ENCODE measurements at places on chromosomes 3 and 15.

DNA sequence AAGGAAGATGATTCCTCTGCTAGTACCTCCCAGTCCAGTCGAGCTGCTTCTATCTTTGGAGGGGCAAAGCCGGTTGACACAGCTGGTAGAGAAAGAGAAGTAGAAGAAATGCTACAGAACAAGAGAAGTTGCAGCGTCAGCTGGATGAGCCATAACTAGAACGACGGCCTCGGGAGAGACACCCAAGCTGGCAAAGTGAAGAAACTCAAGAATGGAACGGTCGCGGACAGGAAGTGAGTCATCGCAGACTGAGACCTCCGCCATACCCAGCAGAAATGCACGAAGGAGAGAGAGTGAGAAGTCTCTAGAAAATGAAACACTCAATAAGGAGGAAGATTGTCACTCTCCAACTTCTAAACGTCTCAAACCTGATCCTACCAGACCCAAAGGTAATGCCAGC lies 19.0 kb upstream of the PARP14 start:
- no peak for DNase-seq

GRCh38 chr3:129365296-129366136 lies 62.9 kb downstream of the EFCAB12 start:
- DNase-seq = no peak

- DNase-seq = no peak
These were observed 13.4 kb downstream of the SEMA7A start for GRCh38 chr15:74420193-74420905.

- no peak for DNase-seq
These were observed 94.3 kb upstream of the CBLB start for GRCh38 chr3:105963161-105963560.

GRCh38 chr3:150828997-150829396 lies 66.0 kb upstream of the SIAH2 start:
- no peak for DNase-seq

- no peak for DNase-seq
These were observed 625 bp upstream of the RBM15B start for GRCh38 chr3:51390246-51391074.

DNA sequence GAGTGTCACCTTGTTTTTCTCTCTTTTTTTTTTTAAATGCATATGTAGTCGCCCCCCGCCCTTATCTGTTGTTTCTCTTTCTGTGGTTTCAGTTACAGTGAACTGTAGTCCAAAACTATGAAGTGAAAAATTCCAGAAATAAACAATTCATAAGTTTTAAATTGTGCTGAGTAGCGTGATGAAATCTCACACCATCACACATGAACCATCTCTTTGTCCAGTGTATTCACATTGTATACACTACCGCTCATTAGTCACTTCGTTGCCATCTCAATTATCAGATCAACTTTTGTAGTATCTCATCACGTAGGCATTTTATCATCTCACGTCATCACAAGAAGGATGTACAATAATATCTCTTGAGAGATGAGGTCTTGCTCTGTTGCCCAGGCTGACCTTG lies 62.5 kb upstream of the MLF1 start:
- DNase-seq = no peak

- no peak for DNase-seq
These were observed 6.7 kb downstream of the TADA3 start for GRCh38 chr3:9785602-9786001.

GRCh38 chr15:62730825-62731224 lies 311.7 kb upstream of the TPM1 start:
- DNase-seq = no peak

GRCh38 chr15:38193496-38193895 lies 59.1 kb upstream of the SPRED1 start:
- no peak for DNase-seq

- no peak for DNase-seq
These were observed 41.3 kb downstream of the MEIS2 start for GRCh38 chr15:37059086-37059485.

GRCh38 chr3:131174752-131175151 lies 148.1 kb downstream of the NEK11 start:
- DNase-seq = no peak

- no peak for DNase-seq
These were observed 27.0 kb upstream of the DENND4A start for GRCh38 chr15:65818927-65819562.

- no peak for DNase-seq
These were observed 12.2 kb upstream of the VIPR1 start for GRCh38 chr3:42490243-42490642.

DNA sequence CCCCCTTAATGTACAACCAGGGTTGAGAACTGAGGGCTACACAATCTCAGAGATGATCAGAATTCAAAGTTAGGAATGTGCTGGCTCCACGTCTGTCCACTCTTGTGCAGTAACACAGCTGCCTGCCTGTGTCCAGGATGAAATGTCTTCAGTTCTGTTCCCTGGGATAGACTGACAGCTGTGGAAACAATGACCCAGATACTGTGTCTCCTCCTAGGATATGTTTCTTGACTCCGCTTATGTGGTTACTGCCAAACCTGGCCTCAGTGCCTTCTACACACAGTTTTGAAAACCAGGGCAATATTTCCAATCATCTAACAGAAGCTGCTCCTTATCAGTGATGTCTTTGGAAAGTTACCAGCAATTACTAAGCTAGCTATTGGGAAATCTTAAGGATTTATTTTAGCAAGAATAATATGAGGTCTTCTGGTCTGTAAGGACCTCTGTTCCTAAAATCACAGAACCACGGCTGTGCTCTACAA lies 67.6 kb downstream of the NOX5 start:
- DNase-seq = no peak

DNA sequence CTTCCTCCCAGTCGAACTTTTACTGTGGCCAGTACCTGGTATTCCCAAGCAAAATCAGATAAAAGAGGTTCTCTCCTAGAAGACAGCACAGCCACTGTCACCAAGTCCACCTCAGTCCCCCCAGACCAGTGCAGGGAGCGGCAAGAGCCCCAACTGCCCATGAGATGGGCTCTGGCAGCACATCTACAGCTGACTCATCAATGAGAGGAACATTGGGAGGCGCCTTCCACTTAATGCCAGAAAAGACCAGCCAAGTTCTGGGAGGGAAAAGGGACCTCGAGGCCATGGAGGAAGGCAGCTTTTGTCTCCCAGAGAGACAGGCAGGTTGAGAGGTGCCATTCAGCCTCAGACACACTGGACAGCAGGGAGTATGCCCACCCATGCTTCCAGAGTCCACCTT lies 28.2 kb downstream of the POC1A start:
- no peak for DNase-seq

- DNase-seq = no peak
These were observed 63.1 kb upstream of the TBC1D5 start for GRCh38 chr3:17805461-17805940.

- DNase-seq = no peak
These were observed 8.4 kb downstream of the ARMC8 start for GRCh38 chr3:138195481-138195880.

DNA sequence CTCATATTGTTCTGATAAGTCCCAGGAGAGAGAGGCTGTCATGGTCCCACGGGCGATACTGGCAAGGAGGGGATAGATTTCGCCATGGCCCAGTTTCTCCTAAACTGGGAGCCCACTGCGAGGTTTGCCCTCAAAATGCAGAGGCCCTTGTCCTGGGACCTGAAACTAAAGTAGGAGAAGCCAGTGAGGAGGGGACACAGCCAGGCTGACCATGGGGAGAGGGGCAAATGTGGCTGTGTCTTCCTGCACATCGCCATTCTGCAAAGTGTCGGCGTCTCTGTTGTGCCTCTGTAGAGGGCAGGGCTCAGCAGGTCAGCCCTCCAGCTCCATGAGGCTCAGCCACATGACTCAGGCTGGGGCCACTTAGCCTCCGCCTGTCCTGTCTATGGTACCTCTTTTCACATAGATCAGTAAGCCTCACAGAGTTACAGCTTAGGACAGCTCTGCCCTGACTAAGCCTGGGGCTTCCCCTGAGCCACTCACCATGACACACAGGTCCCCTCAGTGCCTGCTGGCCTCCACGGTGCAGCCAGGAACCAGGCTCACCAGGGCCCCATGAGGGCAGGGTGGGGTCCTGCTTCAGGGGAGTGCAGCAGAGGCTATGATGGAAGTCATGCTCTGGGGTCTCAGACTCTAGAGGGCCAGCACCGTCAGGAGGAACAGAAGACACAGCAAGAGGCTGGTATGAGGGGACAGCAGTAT lies 28.6 kb upstream of the PLXNA1 start:
- no peak for DNase-seq

DNA sequence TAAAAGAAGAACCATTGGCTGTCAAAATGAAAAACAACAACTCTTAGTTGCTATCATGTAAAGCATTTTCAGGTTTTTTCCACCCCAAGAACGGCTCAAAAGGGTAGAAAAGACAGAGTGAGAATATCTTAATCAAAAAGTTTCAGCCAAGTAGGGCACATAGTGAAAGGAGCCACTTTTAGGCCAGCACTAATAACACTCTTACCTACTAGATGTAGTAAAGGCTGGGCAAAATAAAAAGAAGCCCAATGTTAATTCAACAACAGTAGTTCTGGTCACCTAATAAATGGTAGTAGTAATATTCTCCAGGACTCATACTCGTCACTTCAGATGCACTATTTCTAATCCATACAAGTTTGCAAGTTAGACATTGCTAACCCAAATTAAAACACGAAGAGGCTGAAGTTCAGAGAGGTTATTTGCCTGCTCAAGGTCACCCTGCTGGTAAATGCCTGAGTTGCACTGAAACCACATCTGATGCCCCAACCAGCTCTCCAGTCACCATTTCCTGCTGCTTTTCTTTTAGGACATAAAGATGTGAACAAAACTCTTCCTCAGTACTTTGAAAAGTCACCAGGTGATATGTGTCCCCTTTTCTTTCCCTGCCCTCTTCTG lies 7.5 kb downstream of the GOLIM4 start:
- no peak for DNase-seq

- no peak for DNase-seq
These were observed 4.0 kb downstream of the RNF13 start for GRCh38 chr3:149816986-149817385.

DNA sequence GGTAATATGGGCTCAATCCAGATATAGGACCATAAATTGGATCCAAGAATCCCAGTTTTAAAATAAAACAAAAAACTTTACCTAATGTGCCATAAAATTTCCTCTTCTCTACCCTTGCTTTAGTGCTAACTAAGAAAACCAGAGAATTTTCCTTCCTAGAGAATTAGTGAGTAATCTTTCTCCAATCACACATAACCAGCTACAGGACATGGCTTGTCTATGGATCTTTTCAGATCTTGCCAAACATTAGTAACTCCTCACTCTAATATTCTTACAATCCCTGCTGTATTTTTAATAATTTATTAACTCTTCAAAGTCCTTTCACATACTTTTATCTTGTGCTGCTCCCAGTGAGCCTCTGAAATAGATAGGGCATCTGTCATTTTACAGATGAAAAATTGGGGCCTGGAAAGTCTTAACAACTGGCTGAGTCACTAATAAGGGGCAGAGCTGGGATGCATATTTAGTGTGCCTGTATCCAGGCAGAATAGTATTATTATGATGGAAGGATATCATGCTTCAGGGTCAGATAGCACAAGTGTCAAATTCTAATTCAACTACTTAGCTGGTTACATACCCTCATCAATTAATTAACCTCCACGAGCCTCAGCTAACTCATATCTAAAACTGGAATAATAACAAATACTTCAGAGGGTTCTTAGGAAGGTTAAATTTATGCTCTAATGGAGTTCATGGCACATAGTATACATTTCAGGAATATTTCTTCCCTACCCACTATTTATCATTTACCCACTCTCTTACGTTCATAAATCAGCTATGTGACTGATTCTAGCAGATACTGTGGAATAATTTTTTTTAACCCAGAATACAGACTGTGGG lies 5.6 kb downstream of the ZBED2 start:
- no peak for DNase-seq

GRCh38 chr15:53837263-53837662 lies 77.8 kb upstream of the WDR72 start:
- DNase-seq = no peak

- DNase-seq = no peak
These were observed 14.0 kb downstream of the UBE2E1 start for GRCh38 chr3:23819599-23820360.

GRCh38 chr3:8357859-8358258 lies 143.8 kb upstream of the LMCD1 start:
- DNase-seq = no peak

GRCh38 chr3:107969525-107969924 lies 121.3 kb downstream of the CD47 start:
- no peak for DNase-seq

DNA sequence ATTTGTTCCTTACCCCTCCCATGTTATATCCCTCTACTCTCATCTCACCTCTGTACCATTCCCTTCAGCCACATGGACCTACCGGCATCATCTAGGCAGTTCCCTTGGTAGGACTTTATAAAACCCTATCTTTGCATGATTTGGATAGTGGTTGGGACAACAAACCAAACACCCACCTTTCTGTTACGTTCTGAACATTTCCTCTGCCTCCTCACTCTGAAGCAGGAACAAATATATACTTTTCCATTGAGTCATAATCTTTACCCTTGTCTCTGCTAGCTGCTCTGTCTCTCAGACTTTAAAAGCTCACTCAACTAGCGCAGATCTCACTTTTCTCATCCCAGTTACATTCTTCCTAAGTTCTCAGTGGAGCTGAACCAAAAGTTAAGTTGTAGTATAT lies 17.8 kb downstream of the UBXN7 start:
- DNase-seq = no peak

GRCh38 chr15:59522988-59523461 lies 85.0 kb downstream of the FAM81A start:
- no peak for DNase-seq

DNA sequence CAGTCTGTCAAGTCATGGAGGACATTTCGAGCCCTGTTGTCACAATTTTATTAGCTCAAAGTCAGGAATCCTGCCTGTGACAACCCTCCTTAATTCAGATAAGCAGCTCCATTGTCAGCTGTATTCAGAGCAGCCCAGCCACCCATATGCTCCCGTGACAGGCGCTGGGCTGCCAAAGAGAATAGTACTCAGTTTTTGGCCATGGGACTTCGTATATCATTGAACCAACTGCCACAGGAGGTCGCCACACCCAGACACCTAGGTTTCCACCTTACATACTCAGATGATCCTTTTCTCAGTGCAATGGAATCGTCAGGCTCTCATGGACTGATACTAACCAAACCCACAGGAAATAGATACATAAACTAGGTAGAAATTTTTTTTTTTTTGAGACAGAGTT lies 100.2 kb downstream of the C3orf70 start:
- DNase-seq = no peak

GRCh38 chr15:64843991-64844390 lies 2.3 kb downstream of the PLEKHO2 start:
- no peak for DNase-seq
